Common myeloid progenitor, CD34-positive (primary cell): ENCODE measurements at places on chromosomes 4 and X.

- peak; percentile 51 for DNase-seq
Measured at GRCh38 chr4:186297013-186297645, 31.1 kb downstream of the F11 start.

DNA sequence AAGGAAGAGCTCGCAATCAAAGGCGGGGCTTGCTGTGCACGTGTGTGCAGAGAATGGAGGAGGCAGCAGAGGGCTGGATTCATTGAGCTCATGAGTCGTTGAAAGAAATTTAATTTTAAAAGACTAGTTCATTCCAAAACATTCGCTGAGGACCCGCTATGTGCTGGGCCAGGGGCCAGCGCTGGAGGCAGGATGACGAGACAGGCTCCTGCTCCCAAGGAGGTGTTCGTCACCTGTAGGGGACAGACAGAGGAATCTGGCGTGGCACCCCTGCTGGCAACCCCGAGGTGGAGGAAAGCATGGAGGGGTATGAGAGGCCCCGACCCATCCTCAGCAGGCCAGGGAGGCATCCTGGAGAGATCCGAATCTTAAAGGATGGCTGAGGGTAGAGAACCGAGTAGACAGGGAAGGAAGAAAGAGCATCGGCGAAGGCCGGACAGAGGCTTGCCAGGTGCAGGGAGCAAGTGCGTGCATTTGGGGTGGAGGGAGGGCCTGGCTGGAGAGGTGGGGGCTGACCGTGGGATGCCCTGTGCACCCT lies 96.4 kb downstream of the CPZ start:
- DNase-seq = no peak

DNA sequence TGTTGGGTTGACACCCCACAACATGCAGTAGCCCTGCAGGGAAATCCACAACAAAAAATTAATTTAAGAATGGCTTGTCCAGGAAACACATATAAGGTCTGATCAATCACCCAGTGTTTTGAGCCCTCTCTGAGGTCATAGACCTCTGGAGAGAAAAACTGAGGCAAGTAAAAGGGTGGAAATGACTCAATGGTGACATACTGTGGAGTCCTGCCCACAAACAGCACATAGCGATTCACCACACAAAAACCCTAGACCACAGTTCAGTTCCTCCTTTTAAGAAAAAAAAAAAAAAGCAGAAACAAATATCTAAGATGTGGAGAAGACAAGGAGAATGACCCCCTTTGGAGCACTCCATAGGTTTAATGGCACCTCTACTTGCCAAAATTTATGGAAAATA lies 2691.0 kb downstream of the PCDH7 start:
- DNase-seq = peak; percentile 0

DNA sequence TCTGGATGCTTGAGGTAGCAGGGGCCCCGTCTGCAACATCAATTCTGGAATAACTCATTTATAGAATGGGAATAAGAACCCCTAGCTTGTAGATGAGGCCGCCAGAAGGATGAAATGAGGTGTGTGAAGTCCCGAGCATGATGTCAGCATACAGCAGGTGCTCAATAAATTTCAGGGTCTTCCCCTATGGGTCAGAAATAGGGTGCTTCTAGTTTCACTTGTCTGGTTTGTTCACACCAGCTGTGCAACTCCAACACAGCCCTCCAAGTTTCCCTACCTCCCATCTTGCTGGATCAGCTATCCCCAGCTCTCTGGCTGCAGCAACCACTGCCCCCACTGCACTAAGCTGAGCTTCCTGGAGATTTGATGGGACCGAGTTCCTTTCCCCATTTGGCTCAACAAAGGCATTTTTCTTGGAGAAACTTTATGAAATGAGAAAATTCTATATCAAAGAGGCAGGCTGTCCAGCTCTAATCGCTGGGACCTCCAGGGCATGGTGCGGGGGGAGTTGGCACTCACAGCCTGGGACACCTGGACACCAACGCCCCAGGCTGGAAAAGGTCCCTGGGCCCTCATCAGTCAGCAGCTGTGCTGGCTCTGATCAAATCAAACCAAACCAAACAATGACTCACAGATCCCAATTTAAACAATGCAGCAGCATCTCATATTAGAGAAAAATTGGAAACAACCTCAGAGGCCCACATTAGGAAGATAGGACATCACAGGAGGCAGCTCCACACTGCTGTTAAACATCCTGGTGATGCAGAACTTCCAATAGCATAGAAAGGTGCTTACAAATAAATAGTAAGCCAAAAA lies 13.3 kb downstream of the SLC2A9 start:
- DNase-seq = no peak

DNA sequence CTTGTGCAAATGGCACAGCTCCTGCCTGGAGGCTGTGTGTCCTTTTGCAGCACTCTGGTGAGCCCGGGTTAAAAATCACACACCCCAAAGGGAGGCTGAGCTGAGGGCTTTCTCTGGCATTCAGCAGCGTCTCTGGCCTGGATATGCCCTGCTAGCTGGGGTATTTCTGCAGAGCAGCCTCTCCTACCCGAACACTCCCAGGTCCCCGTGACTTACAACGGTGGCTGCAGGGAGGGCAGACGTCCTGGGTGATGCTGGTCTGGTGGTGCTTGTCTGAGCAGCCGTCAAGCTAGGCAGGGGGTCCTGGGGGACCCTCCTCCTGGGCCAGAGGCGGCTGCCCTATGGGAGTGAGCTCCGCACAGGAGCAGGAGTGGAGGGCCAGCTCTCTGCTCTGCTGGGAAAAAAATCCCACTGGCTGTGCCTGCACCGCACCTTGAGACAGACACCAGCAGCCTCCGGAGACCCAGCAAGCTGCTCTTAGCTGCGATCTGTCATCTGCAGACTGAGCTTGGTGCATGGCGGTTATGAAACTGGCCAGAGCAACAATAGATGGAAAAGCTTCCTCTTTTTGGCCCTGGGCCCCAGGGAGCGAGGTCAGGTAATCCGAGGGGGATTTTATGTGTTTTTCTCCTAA lies 41.3 kb upstream of the ASMTL start:
- peak; percentile 73 for DNase-seq

DNA sequence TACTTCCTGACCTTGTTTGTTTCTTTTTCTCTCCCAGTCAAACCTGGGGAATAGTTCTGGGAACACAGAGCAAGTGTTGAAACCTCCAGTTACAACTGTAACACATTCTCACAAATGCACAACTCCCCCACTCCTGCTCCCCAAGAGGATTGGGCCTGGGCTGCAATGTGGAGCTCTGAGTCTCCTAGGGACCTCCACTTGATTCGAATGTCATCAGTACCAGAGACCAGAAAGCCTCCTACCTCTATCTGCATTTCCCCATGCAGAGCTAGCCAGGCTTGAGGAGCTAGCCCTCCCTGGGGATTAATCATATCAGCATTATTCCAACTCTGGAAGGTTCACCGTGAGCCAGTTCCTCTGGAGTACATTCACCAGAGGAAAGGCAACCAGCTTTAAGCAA lies 41.7 kb upstream of the CITED1 start:
- no peak for DNase-seq

DNA sequence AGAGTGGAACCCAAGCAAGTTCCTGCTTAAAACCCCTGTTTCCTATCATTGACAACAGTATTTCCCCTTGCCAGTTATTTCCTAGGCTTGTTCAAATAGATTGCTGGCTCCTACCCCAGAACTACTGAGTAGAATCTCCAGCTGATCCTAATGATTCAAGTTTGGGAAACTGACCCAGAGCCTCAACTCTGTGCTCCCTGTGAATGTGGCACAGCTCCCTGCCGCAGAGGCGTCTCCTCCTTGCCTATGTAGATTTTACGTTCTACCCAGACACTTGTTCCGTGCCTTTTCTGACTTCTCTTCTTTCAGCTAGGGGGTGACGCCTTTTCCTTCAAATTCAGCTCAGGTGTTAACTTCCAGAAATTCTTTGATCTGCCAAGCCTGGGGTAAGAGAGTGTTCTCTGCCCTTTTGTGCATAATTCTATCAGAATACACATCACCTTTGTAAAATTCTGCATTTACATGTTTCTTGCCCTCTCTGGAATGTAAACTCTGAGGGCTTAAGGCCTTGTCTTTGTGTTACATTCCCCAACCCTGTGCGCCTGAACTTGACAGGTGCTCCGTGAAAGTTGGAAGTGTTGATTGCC lies 4.4 kb downstream of the LSM6 start:
- no peak for DNase-seq

GRCh38 chr4:28092610-28093009 lies 1232.0 kb downstream of the STIM2 start:
- DNase-seq = no peak

GRCh38 chr4:153850533-153851280 lies 61.8 kb upstream of the SFRP2 start:
- DNase-seq = no peak

- no peak for DNase-seq
Measured at GRCh38 chr4:183214912-183215488, 105.1 kb downstream of the CLDN22 start.

GRCh38 chr4:176546975-176547374 lies 227.2 kb downstream of the SPCS3 start:
- DNase-seq = no peak

- peak; percentile 85 for DNase-seq
Measured at GRCh38 chrX:22686138-22686541, 313.6 kb upstream of the DDX53 start.

GRCh38 chr4:115272594-115272993 lies 159.2 kb upstream of the NDST4 start:
- peak; percentile 23 for DNase-seq

GRCh38 chr4:115053313-115053712 lies 60.1 kb downstream of the NDST4 start:
- DNase-seq = no peak

DNA sequence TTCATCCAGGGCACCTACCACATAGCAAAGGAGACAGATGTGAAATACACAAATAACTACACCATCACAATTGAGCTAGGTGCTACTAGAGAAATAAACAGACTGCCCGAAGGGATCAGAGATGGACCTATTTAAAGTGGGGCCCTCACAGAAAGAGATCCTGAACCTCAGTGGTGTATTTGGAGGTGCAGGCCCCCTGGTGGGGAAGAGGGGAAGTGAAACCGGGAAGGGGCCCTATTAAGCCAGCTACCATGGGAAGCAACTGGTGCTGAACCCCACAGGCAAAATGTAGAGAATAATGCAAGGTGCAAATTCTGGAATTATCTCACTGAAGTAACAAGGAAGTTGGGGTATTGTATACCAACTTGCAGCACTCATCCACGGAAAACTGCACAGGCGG lies 78.6 kb upstream of the FAM9A start:
- peak; percentile 19 for DNase-seq

DNA sequence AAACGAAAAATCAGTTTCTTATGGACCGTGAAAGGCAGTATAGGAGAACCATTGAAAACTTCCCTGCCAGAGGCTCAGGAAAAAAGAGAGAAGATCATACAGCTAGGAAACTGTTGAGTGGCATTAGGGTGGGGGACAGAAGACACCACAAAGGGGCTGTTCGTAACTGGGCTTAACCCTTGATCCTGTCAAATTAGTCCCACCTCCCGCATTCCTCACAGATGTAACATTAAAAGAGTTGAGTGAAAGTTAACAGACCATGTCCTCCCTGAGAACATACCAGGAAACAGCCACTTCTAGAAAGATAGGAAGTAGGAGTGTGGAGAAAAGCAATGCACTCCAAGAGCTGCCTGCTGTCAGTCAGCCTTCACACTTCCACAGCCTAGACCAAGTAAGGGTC lies 8.7 kb downstream of the SHROOM4 start:
- DNase-seq = no peak

DNA sequence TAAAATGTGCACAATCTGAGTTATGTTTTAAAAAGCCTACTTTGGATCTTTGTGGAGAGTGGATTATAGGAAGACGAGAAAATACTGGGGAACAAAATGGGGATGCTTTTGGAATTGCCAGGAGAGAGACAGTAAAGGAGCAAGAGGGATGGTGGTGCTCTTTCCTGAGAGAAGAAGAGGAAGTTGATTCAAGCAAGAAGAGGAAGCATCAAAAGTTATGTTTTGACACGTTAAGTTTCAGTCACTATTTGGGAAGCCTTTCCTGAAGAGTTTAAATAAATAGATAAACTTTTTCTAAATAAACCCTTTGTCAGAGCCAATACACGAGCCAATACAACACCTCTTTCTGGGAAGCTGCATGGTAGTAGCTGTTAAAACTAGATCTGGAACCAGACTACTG lies 394.1 kb downstream of the GALNTL6 start:
- peak; percentile 11 for DNase-seq

DNA sequence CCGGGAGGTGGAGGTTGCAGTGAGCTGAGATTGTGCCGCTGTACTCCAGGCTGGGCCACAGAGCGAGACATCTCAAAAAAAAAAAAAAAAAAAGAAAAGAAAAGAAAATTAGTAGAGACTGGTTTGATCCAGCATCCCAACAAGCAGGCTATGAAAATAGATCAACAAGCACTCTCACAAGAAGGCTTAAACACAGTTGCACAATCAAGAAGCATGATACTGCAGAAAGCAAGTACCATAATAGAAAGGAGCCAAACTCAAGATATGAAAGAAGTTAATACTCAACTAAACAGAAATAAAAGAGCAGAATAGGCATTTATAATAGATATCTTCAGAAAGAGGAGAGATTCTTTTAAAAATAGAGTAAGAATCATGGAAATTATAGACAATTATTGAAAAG lies 10.6 kb downstream of the TLR6 start:
- DNase-seq = no peak

DNA sequence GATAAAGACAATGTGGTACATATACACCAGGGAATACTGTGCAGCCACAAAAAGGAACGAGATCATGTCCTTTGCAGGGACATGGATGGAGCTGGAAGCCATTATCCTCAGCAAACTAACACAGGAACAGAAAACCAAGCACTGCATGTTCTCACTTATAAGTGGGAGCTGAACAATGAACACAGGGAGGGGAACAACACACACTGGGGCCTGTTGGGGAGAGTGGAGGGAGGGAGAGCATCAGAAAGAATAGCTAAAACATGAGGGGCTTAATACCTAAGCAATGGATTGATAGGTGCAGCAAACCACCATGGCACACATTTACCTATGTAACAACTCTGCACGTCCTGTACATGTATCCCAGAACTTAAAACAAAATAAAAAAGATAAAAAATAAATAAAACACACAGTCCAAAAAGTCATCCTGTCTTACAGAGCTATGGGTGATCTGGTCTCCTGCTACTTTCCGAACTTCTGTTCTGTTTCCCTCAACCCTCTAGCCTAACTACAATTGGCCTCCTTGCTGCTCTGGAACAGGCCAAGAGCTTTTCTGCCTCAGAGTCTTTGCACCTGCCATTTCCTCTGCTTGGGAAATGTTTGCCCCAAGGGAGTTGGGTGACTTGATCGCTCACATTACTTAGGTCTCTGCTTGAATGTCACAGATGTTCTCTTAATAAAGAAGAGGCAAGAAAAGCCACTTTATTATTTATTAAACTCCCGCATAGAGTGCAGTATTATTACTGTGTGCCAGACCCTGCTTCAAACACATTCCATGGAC lies 1.1 kb upstream of the CD38 start:
- no peak for DNase-seq

DNA sequence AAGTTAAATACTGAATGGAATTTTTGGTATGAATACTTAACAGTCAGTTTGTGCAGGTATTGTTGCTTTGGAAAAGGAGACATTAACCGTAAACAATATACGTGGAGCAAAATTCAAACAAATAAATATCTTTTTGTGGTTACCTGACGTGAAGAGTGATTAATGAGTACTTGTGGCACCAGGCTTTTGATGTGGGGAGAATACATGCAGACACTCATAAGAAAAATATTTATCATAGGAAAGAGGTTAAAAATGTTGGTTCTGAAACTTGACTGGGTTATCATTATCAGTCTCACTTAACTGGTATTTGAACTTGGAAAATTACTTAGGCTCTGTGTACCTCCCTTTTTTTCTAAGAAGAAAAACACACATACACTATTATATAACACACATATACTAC lies 136.4 kb upstream of the NDST4 start:
- DNase-seq = no peak
